ENCODE measurements at places on chromosomes 5 and 9. TPM values are rescaled to one million over a fixed set of nuclear protein-coding genes. Genes with fewer than 3 reads are reported as not detected.

The MFAP3 gene
- 19.3 TPM for total RNA-seq

The KIF20A gene
- not detected for total RNA-seq

GRCh38 chr9:84636436-84636835 lies 33.1 kb upstream of the NTRK2 start:
- no peak for DNase-seq

DNA sequence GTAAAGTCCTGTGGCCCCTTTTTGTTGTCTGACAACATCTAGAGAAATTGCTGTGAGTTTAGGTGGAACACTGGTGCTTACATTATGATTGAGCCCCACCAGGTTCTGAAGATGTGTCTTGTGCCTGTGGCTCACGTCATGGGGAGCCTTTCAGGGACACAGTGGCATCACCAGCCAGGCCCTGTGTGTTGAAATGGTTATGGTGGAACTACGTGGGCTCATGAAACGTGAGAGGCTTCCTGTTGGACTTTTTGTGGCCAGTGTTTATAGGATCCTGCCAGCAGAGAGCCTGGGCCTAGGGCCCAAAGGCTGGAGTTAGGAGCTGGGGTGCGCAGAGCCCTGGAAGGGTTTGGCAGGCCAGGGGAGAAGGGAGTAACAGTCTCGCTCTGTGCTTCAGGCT lies 46.8 kb downstream of the TENT4A start:
- no peak for DNase-seq

GRCh38 chr9:117104206-117104605 lies 310.7 kb downstream of the ASTN2 start:
- no peak for DNase-seq

Measured in T-helper 17 cell (primary cell).